Esophagus squamous epithelium (tissue), 5 donors: ENCODE measurements at places on chromosomes 5 and 9. TPM values are rescaled to one million over a fixed set of nuclear protein-coding genes. Genes with fewer than 3 reads are reported as not detected.

DNA sequence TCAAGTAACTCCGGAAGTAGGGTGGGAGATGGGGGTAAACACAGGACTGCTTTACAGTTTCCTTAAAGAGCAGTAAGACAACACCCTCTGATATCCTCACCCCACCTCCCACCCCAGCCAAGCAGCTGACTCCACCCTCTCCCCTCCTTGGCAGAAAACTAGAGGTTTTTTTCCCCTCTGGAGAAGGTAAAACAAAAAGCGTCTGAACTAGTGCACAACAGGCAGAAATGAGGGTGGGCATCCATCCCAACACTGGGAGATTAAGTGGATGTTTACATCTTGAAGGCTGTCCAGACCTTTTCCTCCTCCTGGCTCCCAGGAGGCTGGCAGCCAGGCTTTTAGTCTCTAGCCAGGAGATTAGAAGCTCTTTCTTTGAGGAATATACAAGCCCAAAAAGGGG, 13.9 kb upstream of the CTNNAL1 start:
- H3K4me3 ChIP-seq = no peak overlapping the region
- H3K27me3 ChIP-seq = no peaks in the 10 kb centered on the region
- peak overlapping the region; percentile 59 for H3K27ac ChIP-seq
- DNase-seq = no peak

DNA sequence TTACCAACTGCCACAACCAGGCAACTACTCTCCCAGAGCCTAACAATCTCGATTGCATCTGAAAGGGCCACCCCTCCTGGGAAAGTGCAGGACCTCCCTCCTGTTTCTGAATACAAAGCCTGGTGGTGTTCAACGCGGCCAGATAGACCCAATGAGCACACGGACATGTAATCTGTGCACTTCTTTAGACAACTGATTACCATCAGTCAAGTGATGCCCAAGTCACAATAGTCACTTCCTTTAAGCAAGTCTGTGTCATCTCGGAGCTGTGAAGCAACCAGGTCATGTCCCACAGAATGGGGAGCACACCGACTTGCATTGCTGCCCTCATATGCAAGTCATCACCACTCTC, 739 bp downstream of the C9orf72 start:
- no peaks in the 10 kb centered on the region for H3K27me3 ChIP-seq
- H3K4me1 ChIP-seq = peaks cover 29% of the 10 kb centered on the region

DNA sequence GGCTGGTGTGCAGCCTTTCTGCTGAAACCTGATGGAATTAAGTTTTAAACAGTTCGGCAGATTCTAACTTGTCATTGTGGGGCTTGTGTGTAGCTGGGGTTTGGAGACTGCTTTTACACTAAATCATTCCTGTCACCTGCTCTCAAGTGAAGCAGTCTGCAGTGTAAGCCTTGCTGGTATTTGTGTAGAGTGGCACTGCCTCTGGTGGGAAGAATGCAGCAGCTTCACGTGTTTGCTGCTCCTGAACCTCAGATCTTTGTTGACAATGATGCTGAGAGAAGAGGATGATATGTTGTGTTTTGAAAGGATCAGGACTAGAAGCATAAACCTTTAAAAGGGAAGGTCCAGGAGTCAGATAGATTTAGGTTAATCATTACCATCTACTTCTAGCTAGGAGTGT, 88.1 kb downstream of the KDM4C start:
- no peaks in the 10 kb centered on the region for H3K27me3 ChIP-seq
- no peak overlapping the region for H3K4me3 ChIP-seq
- no peak for DNase-seq
- H3K36me3 ChIP-seq = no peaks in the 10 kb centered on the region
- H3K4me1 ChIP-seq = no peaks in the 10 kb centered on the region
- no peak overlapping the region for H3K27ac ChIP-seq

PDZD2 gene
- total RNA-seq = 22.7 TPM

F2RL1 gene
- 9.9 TPM for total RNA-seq

PCDHA1 gene
- total RNA-seq = not detected

NUTM2F gene
- total RNA-seq = not detected

GRCh38 chr9:36317766-36318165, 59.5 kb upstream of the GNE start:
- H3K4me3 ChIP-seq = no peak overlapping the region
- H3K36me3 ChIP-seq = no peaks in the 10 kb centered on the region
- H3K27ac ChIP-seq = peak overlapping the region; percentile 87
- no peak for DNase-seq
- peaks cover 10% of the 10 kb centered on the region for H3K4me1 ChIP-seq

DNA sequence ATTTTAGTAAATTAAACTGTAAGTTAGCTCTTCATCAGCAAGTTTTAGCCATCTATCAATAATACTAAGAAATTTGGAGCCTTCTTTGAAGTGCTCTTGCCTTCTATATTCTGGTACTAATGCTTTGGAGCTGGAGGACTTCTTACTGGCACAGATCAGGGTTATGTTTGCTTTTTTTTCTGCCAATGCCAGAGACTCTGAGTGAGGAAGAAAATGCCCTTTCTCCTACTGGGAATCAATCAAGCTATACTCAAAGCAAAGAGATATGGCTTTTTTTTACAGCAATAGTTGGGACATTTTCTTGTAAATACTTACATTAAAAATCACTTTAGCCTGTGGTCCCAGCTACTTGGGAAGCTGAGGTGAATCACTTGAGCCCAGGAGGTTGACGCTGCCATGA, 4.3 kb downstream of the HSDL2 start:
- no peaks in the 10 kb centered on the region for H3K4me1 ChIP-seq
- H3K36me3 ChIP-seq = peaks cover 12% of the 10 kb centered on the region
- no peaks in the 10 kb centered on the region for H3K27me3 ChIP-seq

- peak overlapping the region; percentile 80 for H3K27ac ChIP-seq
- no peak overlapping the region for H3K4me3 ChIP-seq
- H3K4me1 ChIP-seq = peaks cover 18% of the 10 kb centered on the region
- H3K27me3 ChIP-seq = no peaks in the 10 kb centered on the region
- H3K36me3 ChIP-seq = no peaks in the 10 kb centered on the region
These were observed 27.3 kb downstream of the PUM3 start for GRCh38 chr9:2816476-2817141.

DNA sequence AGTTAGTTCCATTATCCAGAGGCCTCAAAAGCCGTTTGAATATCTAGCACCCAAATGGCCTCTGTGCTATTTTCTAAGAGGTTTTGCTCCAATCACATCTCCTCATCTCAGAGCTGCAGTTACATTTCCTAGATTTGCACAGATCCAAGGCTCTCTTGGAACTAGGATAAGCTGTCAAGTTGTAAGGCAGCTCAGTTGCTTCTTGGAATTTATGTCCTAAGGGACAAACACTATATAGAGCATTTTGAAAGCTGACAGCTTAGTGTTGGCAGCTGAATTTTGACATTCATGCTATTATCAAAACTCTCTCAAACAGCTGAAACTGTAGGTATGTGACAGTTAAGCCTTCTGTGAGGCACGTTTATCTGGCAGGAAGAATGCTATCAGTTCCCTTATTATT, 97.0 kb downstream of the MACIR start:
- H3K4me3 ChIP-seq = no peak overlapping the region
- DNase-seq = no peak
- no peaks in the 10 kb centered on the region for H3K36me3 ChIP-seq
- H3K27me3 ChIP-seq = no peaks in the 10 kb centered on the region

DNA sequence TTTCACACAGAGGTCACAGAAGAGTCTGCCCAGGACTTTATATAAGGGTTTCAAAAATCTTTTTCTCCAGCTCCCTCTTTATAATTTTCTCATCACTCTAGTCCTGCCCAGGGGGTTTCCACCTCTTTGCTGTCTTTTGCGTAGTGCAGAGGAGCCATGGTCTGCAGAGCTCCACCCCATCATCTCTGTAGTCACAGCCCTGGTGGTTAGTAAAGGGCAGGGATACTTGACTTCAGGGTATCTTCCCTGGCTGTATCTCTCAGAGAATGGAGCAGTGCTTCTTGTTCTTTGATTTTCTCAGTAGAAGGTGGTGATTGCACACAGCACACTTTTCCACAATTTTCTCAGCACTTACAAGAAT, 900.6 kb upstream of the COX7C start:
- no peaks in the 10 kb centered on the region for H3K27me3 ChIP-seq
- no peaks in the 10 kb centered on the region for H3K36me3 ChIP-seq
- no peak overlapping the region for H3K4me3 ChIP-seq
- H3K4me1 ChIP-seq = no peaks in the 10 kb centered on the region
- H3K27ac ChIP-seq = no peak overlapping the region

- H3K36me3 ChIP-seq = peaks cover 12% of the 10 kb centered on the region
- no peaks in the 10 kb centered on the region for H3K27me3 ChIP-seq
- H3K4me1 ChIP-seq = peaks cover 32% of the 10 kb centered on the region
- DNase-seq = no peak
These were observed 10.8 kb downstream of the TCF7 start for GRCh38 chr5:134125039-134126015.

OR1J2 gene
- not detected for total RNA-seq

FAM169A gene
- 4.6 TPM for total RNA-seq

PPP3R2 gene
- total RNA-seq = not detected

DNA sequence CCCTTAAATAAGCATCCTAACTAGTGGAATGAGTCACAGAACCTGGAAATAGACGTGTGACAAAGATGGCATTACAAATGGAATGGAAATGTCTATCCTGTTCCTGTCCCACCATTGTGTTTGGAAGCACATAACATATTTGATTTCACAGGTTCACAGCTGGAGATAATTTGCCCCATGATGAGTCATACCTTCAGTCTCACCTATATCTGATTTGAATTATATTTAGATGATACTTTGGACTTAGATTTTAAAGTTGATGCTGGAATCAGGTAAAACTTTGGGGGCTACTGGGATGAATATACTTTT, 92.5 kb downstream of the CEMIP2 start:
- no peaks in the 10 kb centered on the region for H3K36me3 ChIP-seq
- no peaks in the 10 kb centered on the region for H3K27me3 ChIP-seq
- H3K27ac ChIP-seq = no peak overlapping the region
- no peak overlapping the region for H3K4me3 ChIP-seq

- DNase-seq = no peak
- H3K36me3 ChIP-seq = no peaks in the 10 kb centered on the region
- H3K27ac ChIP-seq = no peak overlapping the region
- H3K27me3 ChIP-seq = no peaks in the 10 kb centered on the region
- no peak overlapping the region for H3K4me3 ChIP-seq
These were observed 39.2 kb upstream of the NEK6 start for GRCh38 chr9:124218438-124218982.

- no peak overlapping the region for H3K27ac ChIP-seq
- H3K4me3 ChIP-seq = no peak overlapping the region
- H3K27me3 ChIP-seq = no peaks in the 10 kb centered on the region
- H3K36me3 ChIP-seq = no peaks in the 10 kb centered on the region
- no peaks in the 10 kb centered on the region for H3K4me1 ChIP-seq
- DNase-seq = no peak
These were observed 62.1 kb upstream of the NUDT12 start for GRCh38 chr5:103624675-103625074.

ASPN gene
- total RNA-seq = 7.4 TPM

SELENOP gene
- total RNA-seq = 74.7 TPM

DNA sequence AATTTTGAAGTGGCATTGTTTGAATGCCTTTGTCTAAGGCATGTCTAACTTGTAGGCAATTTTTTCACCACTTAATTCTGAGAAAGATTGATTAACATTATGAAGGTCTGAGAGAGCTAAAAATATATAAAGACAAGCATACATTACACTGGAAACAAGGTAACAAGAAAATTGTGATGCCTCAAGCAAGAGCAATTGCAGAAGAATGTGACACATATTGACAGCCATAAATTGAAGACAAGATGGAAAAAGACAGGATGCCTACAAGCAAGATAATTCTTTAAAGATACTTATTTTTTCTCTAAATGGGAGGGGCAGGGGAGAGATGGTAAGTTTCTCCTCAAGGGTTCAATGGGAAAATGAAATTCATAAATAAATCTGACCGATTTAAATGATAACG, 103.1 kb upstream of the CYLC2 start:
- H3K4me3 ChIP-seq = no peak overlapping the region
- no peaks in the 10 kb centered on the region for H3K27me3 ChIP-seq
- DNase-seq = no peak
- no peaks in the 10 kb centered on the region for H3K36me3 ChIP-seq
- no peaks in the 10 kb centered on the region for H3K4me1 ChIP-seq

GRCh38 chr5:178108966-178109365, 4.4 kb upstream of the N4BP3 start:
- H3K36me3 ChIP-seq = no peaks in the 10 kb centered on the region
- no peak overlapping the region for H3K4me3 ChIP-seq
- peaks cover 91% of the 10 kb centered on the region for H3K4me1 ChIP-seq
- no peaks in the 10 kb centered on the region for H3K27me3 ChIP-seq
- DNase-seq = no peak

DNA sequence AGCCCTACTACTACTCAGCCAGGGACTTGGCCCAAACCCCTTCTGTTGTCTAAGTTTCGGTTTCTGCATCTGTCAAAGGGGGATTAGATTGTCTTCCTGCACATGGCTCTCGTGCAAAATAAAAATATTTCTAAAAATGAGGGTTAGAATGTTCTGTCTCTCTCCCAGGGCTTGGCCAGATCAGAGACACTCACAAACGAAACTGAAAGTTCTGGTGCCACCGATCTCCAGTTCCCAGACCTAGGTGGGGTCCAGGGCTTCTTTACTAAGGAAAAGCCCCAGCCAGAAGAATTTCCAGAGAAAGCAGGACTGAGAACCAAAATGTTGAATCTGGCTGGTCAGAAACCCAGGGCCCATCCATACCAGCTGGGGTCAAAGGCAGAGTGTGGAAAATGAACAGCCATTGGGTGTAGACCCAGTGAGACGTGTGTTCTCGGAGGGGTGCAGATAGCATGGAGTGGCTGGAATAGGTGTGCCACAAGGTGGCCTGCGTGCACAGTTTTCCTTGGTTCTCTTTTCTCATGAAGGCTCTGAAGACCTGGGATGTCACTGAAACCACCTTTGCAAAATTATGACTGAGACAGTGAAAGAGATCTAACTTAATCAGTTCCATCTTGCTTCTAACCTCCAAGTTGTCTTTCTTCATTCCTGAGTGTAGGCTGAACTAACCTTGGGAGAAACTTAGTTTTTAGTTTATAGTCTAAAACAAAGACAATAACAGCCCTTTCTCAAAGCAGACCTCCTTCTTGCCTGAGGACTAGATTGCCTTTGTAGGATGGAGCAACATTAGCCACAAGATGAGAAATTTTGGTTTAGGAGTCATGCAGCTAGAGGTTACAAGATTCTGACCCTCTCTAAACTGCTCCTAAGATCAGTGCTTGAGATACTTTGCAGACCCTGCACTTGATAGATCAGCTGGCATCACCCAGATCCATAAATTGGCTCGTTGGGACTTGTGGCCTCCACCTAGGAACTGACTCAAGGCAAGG, 2.3 kb upstream of the SLC23A1 start:
- H3K27me3 ChIP-seq = no peaks in the 10 kb centered on the region
- no peak for DNase-seq
- peaks cover 48% of the 10 kb centered on the region for H3K4me1 ChIP-seq
- H3K36me3 ChIP-seq = no peaks in the 10 kb centered on the region
- peak overlapping the region; percentile 36 for H3K4me3 ChIP-seq

APBA1 gene
- total RNA-seq = 1.6 TPM

ZNF354C gene
- total RNA-seq = 1.6 TPM

GRCh38 chr5:11540112-11540511, 364.1 kb downstream of the CTNND2 start:
- no peaks in the 10 kb centered on the region for H3K27me3 ChIP-seq
- H3K4me3 ChIP-seq = no peak overlapping the region
- H3K36me3 ChIP-seq = no peaks in the 10 kb centered on the region
- H3K4me1 ChIP-seq = no peaks in the 10 kb centered on the region
- no peak for DNase-seq
- H3K27ac ChIP-seq = no peak overlapping the region

GRCh38 chr5:137819766-137820165, 47.9 kb upstream of the MYOT start:
- no peaks in the 10 kb centered on the region for H3K27me3 ChIP-seq
- H3K27ac ChIP-seq = no peak overlapping the region
- no peaks in the 10 kb centered on the region for H3K36me3 ChIP-seq
- DNase-seq = no peak
- H3K4me1 ChIP-seq = peaks cover 13% of the 10 kb centered on the region
